DMS 273 treated with DMSO at 0.1 percent for 48 hours (cell line): ENCODE measurements at places on chromosomes 12 and 14.
A peak's percentile ranks its signal among the peaks of the same experiment; 100 is the strongest.

GRCh38 chr12:62446754-62447452, 19.7 kb upstream of the MON2 start:
- DNase-seq: no peak

- DNase-seq: no peak
These were observed 912.3 kb upstream of the SEL1L start for GRCh38 chr14:82445810-82446570.

- no peak for DNase-seq
These were observed 9.3 kb downstream of the GXYLT1 start for GRCh38 chr12:42135259-42135814.

DNA sequence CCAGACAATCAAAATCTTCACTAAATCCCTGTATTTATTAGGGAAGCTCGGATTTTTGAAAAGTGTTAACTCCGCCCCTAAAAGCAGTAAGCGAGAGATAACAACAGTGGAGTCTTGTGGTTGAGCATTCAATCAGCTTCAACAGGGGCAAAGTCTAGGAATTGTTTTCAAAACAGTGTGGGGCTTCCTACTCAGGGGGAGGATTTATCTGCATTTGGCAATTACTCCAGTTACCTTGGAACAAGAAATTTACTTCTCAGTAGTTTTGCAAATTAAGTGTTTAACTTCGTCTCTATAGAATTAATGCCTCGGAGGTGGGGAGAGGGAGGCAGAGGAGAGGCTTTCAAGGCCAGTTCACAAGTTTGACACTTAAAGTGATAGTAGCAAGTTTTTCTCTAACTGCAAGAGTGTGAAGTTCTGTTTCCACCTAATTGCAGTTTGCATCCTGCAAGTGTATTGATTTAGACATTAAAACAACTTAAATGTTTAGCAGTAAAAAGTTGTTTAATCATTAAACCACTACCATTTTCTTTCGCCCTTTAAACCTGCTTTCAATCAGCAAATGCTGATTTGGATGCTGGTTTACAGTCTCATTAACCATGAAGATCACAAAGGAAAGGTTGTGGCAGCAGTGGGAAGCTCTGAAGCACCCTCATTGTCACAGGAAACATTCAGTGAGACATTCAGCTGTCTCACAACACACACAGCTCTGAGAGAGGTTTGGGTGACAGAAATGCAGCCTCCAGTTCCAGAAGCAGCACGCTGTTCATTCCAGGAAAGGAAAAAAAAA, 102.0 kb downstream of the HMGA2 start:
- DNase-seq: no peak

DNA sequence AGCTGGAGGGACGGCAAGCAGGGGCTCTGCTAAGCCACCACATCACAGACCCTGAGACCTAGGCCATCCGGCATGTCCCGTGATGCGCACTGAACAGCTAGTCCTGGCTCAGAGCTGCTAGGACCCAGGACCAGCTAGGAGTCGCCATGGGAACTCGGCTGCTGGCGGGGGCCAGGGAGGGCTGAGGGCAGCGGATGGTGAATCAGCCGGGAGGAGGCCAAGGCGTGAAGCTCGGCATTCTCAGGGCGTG, 5.1 kb downstream of the AHNAK2 start:
- no peak for DNase-seq

DNA sequence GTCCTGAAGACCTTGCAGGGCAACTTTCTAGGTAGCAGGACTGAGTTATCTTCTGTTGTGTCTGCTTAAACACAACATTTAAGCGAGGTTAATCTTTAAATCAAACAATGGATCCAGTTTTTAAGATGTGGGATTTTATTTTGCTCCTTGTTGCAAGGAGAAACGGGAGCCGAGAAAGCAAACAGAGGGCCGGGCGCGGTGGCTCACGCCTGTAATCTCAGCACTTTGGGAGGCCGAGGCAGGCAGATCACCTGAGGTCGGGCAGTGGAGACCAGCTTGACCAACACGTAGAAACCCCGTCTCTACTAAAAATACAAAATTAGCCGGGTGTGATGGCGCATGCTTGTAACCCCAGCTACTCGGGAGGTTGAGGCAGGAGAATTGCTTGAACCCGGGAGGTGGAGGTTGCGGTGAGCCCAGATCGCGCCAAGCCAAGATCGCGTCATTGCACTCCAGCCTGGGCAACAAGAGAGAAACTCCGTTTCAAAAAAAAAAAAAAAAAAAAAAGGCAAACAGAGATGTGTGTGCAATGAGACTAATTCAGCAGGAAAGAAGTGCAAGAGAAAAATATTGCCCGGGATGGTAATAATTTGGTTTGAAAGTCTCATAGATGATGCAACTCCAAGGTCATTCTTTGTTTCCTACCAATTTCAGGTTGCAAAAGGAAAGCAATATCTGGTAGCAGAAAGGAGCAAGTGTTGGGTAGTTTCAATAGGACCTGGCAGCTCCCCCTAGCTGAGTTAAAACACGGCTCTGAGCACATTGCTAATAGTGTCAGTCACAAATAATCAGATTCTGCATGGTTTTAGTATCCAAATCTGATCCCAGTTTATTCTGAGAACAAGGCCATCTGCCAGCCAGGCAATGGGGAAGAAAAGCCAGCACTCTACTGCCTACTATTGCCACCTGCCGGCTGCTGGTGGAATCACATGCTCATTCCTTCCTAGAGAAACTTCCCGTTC, 141.4 kb downstream of the PPM1H start:
- DNase-seq: peak; percentile 75

DNA sequence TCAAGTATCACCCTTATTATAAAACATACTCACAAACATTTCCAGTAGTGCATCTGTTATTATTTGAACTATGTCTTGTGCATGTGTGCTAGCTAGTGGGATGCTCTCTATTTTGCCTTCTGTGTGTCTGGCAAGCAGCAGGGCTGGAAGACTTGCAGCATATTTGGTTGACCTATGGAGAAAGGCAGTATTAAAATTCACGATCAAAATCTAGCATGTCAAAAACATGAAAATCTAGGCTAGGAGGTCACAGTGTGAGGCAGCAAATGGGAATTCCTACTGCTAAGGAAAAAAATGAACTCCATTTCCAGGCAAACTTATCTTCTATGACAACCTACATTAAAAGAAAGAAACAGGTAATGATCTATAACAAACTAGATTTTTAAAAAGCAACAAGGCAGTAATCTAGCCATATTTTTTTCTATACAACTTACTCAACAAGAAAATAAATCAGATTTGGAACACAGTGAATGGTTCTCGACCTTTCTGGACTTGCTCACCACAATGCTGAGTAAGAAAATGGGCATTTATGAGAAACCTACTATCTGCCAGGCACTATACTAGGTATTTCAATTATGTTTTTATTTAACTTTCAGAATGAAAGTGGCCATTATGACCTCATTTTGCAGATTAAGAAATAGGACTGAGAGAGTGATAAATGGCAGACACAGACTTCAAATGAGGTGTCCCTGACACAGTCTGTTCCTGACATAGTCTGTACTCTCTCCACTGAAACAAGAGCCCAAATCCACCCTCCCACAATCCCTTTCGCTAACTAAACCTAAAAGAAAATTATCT, 96.8 kb downstream of the TXNDC16 start:
- DNase-seq: no peak

- DNase-seq: no peak
These were observed 235.2 kb downstream of the PCNX1 start for GRCh38 chr14:71142375-71143038.

- DNase-seq: no peak
These were observed 76.5 kb downstream of the TGFB3 start for GRCh38 chr14:75905147-75905904.

- DNase-seq: no peak
These were observed 121.9 kb downstream of the CAND1 start for GRCh38 chr12:67391034-67391433.

DNA sequence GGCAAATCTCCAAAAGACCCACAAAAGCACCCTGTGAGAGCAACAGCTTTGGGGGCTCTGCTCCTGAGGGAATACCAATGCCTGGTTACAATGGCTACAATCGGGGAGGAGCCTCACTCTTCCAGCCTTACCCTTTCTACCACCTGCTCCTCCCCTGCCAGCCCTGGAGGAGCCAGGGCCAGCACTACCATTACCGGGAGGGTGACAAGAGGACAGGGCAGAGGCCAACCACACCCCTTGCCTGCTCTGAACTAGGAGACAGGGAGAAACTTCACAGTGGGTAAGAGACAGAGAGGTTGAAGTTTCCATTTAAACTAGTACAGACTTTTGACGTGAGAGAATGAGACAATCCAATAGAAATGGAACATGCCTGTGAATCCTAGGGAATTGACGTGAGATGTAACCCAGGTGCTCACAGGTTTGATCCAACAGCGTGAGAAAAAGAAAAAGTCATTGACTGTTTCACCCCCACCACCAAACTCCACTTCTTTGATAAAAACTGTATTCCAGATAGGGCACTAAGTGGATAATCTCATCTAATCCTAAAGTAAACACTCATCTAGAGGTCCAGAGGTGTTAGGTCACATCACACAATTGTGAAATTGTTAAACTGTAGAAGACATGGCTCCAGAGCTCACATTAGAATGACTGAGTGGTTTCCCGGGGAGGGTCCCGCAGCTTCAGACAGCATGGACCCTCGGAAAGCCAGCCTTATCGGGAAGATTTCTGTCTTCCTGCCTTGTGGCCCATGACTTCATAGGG, 8.4 kb upstream of the TC2N start:
- no peak for DNase-seq

GRCh38 chr14:103869406-103870143, 22.2 kb upstream of the PPP1R13B start:
- DNase-seq: no peak

GRCh38 chr12:20657496-20657895, 37.6 kb upstream of the SLCO1C1 start:
- DNase-seq: no peak

DNA sequence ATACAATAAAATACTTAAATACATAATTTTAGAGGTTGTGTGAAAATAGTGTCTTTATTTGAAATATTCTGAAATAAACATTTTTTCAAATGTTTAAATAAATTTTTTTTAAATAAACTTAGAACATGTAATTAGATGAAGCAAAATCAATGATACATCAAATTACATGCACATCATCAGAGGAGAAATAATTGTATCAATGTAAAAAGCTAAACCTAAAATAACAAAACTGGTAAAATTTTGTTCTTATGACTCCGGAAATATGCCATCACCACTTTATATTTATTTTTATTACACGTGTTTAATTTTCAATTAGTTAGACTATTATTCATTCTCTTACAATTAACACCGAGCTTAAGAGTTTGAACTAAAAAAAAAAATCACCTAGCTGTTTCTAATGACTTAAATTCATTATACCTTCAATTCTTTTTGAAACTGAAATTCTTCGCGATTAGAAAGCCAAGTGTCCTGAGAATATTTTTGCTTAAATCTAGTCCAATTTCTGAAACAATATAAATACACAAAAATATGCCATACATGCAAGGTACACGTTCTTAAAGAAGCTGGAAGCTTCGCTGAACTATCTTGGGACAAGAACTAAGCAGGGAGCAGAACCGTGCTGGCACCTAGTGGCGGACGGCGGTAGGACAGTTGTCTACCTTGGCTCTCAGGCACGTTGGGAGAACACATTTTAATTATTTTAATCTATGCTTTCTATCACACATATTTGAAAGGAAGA, 230.5 kb downstream of the SLC25A21 start:
- peak; percentile 20 for DNase-seq

DNA sequence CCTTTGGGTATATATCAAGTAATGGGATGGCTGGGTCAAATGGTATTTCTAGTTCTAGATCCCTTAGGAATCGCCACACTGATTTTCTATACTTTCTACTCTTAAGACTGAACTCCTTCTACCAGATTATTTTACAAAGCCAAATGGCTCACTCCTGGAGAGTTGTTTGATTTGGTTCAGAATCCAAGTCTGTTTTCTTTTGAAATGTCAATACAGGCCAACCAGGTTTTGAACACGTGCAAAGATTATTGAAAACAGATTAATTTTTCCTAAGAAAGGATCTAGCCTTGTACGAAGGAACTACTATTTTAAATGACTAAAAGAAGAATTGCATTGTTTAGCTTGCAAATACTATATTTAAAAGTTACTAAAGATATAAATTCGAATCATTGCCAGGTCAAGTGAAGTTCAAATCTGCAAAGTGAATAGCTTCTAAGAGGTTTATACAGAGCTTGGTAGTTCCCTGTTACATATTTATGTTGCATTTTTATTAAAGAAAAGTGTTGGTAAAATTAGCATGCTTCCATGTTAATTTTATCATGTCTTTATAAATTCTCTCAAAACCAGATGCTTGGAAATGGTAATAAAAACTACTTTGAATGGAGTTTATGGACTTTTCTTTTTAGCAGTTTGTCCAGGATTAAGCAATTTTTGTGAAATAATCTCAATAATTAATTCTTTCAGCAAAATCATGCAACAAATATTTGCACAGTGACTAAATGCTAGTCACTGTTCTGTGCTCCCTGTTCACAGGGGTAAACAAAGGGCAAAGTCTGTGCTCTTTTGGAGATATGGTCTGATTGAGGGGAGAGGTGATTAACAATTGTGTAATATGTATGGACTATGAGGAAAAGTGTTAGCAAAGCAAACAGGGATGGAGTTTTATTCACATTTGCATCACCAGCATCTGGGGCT, 38.9 kb downstream of the GPR65 start:
- no peak for DNase-seq

GRCh38 chr12:49872381-49872780, 29.5 kb upstream of the BCDIN3D start:
- DNase-seq: no peak

DNA sequence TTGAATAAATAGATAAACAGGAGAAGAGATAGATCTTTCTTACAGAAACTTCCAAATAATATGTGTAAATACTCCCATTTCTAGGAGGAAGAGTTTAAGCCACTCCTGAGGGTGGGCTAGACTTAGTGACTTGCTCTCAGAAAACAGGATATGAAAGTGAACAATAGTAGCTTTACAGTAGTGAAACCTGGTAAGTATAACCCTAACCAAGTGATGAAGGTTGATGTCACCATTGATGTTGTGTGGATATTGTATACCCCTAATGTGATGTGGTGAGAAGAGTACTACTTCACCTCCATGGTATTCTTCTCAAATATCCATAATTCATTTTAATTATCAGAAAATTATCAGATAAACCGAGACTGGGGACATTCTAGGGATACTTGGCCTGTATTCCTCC, 20.9 kb downstream of the AKAP6 start:
- no peak for DNase-seq

- DNase-seq: no peak
These were observed 191.7 kb downstream of the RASSF9 start for GRCh38 chr12:85644508-85644907.
